ENCODE measurements at places on chromosomes 2 and 18. TPM values are rescaled to one million over a fixed set of nuclear protein-coding genes. Genes with fewer than 3 reads are reported as not detected.

DNA sequence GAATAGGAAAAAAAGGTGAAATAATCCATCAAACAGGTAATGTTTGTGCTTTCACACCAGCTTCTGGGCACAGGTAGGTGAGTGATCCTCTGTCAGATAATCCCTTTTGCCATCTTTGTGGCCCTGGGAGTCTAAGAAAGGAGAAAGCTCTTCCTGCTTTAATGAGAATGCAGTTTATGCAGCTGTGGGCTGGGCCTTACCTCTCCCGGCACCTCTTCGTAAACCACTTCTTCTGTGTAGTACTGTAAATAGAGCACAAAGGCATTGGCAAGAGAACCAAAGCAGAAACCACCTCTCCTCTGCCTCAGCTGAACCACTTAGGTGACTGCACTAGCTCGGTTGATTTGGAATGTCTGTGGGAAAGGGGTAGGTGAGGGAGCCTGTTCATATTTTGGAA lies 4.9 kb downstream of the NEB start:
- H3K4me3 ChIP-seq = no peak overlapping the region
- H3K27me3 ChIP-seq = peaks cover 4% of the 10 kb centered on the region
- no peak for DNase-seq
- H3K27ac ChIP-seq = no peak overlapping the region
- no peaks in the 10 kb centered on the region for H3K36me3 ChIP-seq

DNA sequence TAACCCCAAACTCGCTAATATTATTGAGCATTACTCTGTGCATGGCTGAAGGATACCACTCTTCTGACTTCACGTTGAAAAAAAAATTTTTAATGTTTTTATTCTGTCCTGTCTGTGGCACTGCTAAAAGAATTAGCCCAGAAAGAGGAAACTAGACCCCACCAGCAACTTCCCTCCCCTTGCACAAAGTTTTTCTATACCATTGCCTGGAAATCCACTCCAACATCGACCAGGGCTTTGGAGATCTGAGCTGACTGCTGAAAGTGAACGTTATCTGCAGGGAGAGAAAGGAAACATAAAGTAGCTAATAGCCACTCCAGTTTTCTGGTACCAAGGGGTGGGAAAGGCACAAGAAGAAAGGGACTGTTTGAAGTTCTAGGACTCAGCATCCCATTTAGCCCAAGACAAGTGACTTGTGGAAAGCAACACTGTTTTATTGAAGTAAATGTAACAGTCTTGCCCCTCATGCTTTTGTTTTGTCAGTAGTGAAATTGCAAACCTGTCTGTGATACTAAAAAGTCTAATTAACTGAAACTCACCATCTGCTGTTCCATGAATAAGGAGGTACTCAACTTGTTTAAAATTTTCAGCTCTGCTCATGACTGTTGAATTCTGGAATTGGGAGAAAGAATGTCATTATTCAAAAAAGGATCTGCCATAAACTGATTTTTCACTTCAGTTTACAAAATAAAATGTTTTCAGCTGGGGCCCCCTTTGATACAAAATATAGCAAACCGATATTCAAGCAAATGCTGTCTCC lies 79.1 kb downstream of the DPP4 start:
- H3K27ac ChIP-seq = peak overlapping the region; percentile 100
- peak overlapping the region; percentile 61 for H3K4me3 ChIP-seq
- H3K36me3 ChIP-seq = peaks cover 84% of the 10 kb centered on the region
- no peaks in the 10 kb centered on the region for H3K27me3 ChIP-seq

GRCh38 chr2:231336236-231336635 lies 59.3 kb upstream of the B3GNT7 start:
- no peaks in the 10 kb centered on the region for H3K27me3 ChIP-seq
- DNase-seq = no peak
- no peak overlapping the region for H3K4me3 ChIP-seq
- no peaks in the 10 kb centered on the region for H3K4me1 ChIP-seq
- no peak overlapping the region for H3K27ac ChIP-seq

Gene PROKR1
- not detected for total RNA-seq
